Sigmoid colon (tissue), 7 donors: ENCODE measurements at places on chromosomes 2 and 18. TPM values are rescaled to one million over a fixed set of nuclear protein-coding genes. Genes with fewer than 3 reads are reported as not detected.
A peak's percentile ranks its signal among the peaks of the same experiment; 100 is the strongest.

DNA sequence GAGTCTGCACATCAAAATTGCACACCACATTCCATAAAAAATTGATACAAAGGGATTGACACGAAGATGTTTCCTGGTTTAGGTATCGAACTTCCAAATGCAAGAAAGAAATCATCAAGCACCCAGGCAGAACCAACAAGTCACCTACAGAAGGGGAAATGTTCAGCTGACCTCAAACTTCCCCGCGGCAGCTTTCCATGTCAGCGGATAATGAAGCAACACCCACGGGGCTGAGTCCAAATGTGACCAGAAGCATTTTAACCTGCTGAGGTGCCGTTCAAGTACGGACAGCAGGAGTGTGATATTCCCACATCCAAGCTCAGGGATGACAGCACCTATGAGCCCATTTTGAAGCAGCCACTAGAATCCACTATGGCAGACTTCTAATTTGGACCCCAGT, 124.9 kb downstream of the GALNT14 start:
- no peak overlapping the region for H3K27ac ChIP-seq
- peaks cover 13% of the 10 kb centered on the region for H3K27me3 ChIP-seq
- H3K4me1 ChIP-seq: no peaks in the 10 kb centered on the region

DNA sequence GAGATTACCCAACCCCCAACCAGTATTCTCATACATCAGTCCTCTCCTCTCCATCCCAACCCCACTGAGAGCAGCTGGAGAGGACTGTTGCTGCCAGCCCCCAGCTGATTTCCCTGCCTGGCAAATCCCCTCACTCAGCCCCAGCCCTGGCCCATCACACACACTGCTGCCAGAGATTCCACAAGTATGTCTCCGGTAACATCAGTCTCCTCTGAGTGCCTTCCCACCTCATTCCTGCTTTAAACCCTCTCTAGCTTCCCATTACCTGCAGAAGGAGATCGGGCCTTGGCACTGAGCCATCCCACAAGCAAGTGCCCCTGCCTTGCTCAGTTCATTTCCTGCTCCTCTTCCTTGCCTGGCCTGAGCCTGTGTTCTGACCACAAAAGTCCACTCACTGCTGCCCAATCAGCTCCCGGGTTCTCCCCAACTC, 50.6 kb upstream of the ZFP36L2 start:
- H3K4me3 ChIP-seq: no peak overlapping the region
- H3K27ac ChIP-seq: peak overlapping the region; percentile 73
- H3K4me1 ChIP-seq: peaks cover 30% of the 10 kb centered on the region
- no peaks in the 10 kb centered on the region for H3K27me3 ChIP-seq

- H3K4me1 ChIP-seq: no peaks in the 10 kb centered on the region
- H3K4me3 ChIP-seq: no peak overlapping the region
- no peak overlapping the region for H3K27ac ChIP-seq
- DNase-seq: no peak
- H3K27me3 ChIP-seq: no peaks in the 10 kb centered on the region
These were observed 36.5 kb upstream of the DLX1 start for GRCh38 chr2:172048508-172049503.

DNA sequence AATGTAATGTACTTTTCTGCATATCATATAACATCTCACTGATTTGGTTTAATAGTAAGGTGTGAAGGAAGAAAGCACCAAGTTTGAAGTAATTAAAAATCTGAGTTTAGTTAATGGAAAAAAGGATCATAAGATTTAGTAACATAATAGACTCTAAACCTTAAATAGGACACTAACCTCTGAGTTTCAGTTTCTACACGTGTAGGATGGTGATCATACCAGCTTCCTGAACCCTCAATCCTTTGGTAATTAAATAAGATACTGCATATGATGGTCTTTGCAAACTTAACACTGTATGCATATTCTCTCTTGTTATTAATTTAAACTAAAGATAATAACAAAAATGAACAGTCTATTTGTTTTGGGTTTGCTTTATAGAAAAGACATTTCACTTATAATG, 216.8 kb downstream of the NUP35 start:
- no peak overlapping the region for H3K27ac ChIP-seq
- H3K36me3 ChIP-seq: no peaks in the 10 kb centered on the region
- no peaks in the 10 kb centered on the region for H3K27me3 ChIP-seq
- H3K4me3 ChIP-seq: no peak overlapping the region
- DNase-seq: no peak
- H3K4me1 ChIP-seq: no peaks in the 10 kb centered on the region

LYG1 gene
- total RNA-seq: not detected

RND3 gene
- total RNA-seq: 31.3 TPM

PPIL3 gene
- 116 TPM for total RNA-seq
